Left hindlimb (tissue), 1 donor: ENCODE measurements at places on chromosomes 3 and 15.

- DNase-seq, result no peak
Observed at GRCh38 chr15:74904190-74904805, 2.4 kb downstream of the FAM219B start.

DNA sequence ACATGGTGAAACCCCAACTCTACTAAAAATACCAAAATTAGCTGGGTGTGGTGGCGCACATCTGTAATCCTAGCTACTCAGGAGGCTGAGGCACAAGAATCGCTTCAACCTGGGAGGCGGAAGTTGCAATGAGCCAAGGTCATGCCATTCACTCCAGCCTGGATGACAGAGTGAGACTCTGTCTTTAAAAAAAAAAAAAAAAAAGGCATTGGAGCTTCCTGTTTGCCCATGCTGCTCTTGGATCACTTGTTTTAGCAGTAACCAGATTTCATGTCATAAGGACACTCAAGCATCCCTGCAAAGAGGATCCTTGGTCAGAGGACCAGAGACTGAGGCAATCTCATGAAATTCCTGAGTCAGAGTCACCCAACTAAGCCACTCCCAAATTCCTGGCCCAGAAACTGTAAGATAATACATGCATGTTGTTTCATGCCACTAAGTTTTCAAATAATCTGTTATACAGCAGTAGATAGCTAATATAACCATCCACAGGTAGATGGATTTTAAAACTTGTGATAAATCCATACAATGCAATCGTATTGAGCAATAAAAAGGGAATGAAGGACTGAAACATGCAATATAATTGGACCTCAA is 82.0 kb upstream of the XXYLT1 start:
- no peak for DNase-seq

- no peak for DNase-seq
Observed at GRCh38 chr3:16770021-16770420, 114.7 kb upstream of the PLCL2 start.

DNA sequence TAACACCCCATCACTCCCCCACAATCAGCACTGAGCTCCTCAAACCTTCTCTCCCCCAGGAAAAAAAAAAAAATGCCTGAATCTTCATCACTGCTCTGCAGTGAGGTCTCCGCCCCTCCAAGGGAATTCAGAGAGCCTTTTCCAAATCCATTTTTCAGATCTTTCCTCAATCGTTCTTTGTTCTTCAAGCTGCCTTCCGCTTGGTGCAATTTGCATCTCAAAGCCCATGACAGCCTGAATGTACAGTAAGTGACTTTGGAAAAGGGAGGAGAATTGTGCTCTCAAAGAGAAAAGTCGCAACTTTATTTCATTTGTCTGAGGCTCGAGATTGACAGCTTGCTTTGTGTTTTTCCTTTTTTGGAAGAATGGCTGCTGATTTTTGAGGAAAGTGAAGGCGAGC is 75.0 kb downstream of the CORO2B start:
- peak; percentile 13 for DNase-seq

DNA sequence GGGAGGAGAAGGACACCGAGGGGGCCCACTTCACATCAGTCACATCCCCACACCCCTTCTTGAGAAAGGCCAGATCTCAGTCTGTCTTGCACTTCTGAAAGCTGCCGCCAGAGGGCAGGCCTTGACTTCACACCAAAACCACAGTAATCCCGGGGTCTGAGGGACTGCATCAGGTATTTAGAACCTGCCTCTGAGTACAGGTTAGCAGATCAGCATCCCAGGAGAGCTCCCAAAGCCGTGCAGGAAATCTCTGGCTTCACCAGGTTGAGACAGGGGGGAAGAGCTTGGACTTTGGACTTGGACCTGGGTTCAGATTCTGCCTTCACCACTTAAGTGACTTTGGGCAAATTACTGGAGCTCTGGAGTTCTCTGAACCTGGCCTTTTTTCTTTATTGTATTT is 50.3 kb downstream of the LHFPL4 start:
- DNase-seq, result peak; percentile 56

DNA sequence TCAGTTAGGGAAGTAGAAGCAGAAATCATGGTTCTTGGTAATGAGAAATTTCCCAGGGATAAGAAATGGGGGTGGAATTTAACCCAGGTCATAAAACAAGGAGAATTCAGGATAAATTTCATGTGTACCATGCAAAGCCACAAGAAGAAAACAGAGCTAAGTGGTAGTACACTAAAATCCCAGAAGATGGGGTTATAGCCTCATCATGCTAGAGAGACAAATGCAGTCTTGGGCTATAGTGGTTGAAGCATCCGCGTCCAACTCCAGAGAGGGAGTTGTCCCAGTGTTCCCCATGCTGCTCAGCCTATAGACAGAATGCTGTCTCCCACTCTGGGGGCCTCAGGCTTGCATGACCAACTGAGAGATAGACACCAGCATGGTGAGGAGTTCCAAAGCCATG is 36.2 kb upstream of the CLRN1 start:
- no peak for DNase-seq

- no peak for DNase-seq
Observed at GRCh38 chr3:3069723-3070122, 40.5 kb downstream of the IL5RA start.

GRCh38 chr3:190387578-190388213 is at the start of gene CLDN16:
Gene CLDN16, plus strand, starts transcription at chr3:190388163. Its CDS starts 167 bp downstream, at chr3:190388330.
- no peak for DNase-seq

GRCh38 chr15:91214675-91215590 is 114.9 kb downstream of the SV2B start:
- no peak for DNase-seq

GRCh38 chr15:69484837-69485236 is 32.2 kb downstream of the RPLP1 start:
- DNase-seq, result no peak

DNA sequence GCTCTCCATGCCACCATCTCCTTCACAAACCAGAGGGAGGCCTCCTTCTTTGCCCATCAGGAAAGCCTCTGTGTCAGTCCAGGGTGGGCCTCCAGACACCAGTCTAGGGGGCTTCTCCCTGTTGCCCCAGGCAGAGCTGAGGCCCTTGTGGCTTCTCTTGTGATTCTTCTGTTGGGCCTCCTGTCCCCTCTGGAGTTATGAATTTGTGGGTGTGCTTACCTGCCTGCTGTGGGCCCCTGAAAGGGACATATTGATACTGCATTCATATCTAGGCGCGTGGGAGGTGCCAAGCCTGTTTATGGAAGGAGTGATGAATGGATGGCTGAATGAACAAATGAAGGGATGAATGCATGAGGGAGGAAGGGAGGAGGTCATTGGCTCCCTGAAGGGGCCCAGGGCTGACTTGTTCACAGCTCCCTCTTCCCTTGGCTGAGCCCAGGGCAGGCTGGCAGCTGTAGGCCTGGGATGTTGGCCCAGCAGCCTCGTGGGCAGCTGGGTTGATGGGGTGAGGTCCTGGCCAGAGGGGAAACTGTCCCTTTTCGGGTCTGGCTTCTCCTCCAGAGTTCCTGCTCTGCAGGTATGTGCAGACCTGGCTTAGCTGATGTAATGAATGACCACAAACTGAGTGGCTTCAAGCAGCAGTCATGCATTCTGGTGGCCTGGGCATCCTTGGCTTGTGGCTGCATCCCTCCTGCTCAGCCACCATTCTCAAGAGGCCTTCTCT is 195.4 kb downstream of the GOLGA6L6 start:
- DNase-seq, result no peak

DNA sequence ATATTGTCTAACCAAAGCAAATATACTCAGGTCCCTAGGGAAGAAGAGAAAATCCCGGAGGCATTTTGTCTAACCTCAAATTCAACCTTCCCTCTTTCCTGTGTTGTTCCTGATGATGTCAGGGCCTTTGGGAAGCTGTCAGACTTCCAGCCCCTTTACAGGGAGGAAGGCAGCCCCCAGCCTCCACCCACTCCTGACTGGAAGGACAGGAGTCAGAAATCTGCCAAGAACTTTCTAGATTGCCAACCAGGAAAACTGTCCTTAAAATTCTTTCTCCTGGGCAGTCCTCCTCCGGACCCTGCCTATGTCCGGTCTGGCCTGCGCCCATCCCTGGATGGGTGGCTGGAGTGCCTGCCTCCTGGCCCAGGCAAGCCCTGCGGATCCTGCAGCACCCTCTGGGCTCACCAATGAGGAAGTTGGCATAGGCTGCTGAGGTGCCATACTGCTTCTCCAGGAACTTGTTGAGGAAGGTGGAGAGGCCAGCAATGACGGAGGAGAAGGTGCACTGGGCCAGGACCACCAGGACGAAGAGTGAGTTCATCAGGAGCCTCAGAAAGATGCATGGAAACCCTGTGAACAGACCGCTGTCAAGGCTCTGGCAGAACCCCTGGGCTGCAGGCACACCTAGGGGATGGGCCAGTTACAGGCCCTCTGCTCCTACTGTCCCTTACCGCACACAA is 52.6 kb upstream of the RAB6B start:
- peak; percentile 30 for DNase-seq

DNA sequence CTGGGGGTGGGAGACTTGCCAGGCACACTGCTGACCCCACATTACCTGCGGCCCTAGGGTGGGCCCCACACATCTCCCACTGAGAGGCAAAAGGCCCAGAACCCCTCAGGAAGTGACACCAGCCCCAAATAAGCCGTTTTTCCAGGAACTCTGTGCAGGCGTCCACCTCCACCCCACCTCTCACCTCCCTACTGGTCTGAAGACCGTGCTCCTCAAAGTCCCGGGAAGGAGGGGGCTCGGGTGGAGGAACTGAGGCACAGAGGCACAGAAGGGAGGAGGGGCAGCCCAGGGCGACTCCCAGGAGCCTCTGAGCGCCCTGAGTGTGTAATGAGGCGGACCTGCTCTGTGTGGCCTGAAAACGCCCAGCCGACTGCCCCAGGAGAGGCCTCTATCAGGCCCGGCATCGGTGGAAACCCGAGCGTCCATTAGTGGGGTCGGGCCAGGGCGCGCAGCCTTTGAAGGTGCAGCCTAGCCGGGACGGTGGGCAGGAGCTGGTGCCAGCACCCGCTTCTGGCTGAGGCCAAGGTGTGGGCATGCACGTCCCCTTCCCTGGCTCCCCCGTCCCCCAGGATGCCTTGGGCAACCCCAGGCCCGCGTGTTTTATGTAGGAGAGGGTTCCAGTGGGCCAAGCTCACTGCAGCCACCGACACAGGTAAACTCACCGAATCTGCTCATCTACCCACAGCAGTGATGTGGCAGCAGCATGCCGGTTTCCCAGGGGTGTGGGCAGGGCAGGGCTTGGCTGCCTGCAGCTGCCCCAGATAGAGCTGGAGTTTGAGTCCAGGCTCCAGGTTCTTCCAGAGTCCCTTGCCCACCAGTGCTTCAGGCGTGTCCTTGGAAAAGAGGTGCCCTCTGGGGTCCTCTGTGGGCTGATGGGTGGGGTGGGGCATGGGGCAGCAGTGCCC is 55.8 kb downstream of the DNAJB8 start:
- no peak for DNase-seq

- DNase-seq, result no peak
Observed at GRCh38 chr3:141986548-141987107, 110.2 kb downstream of the ATP1B3 start.

DNA sequence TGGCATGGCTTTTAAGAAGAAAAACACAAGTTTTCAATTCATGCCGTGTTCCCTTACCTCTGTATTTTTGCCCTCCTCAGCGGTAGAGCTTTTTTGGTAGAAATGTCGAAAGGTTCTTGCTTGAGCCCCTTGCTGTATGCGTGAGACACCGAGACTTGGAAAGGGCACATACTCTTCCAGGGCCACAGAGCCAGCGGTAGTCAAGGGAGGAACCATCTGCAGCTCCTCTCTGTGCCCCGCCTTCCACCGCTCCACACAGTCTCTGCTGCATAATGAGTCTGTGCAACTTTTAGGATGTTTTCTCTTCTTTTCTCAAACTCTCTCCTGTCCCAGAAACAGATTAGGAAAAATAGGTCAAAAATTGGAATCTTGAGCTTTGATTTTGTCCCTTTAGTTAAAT is 77.5 kb downstream of the LPP start:
- no peak for DNase-seq

- DNase-seq, result no peak
Observed at GRCh38 chr15:75631935-75632334, 6.4 kb upstream of the SNUPN start.

DNA sequence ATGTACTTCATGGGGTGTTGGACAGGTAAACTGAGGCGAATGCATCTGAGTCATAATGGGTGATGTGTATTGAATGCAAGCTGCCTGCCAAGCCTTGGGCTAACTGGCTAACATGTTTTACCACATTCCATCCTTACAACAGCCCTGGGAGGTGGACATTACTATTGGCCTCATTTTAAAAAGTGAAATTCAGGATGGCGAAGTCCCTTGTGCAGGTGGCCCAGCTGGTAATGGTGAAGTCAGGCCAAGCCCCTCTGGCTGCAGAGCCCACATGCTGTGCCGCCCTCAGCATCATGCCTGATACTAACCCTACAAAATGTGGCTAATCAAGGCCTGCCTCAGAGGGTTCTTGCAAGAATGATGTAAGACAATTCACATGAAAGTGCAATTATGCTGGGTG is 60.0 kb upstream of the CHD2 start:
- DNase-seq, result no peak

GRCh38 chr3:95235916-95236315 is 1173.1 kb downstream of the NSUN3 start:
- no peak for DNase-seq

DNA sequence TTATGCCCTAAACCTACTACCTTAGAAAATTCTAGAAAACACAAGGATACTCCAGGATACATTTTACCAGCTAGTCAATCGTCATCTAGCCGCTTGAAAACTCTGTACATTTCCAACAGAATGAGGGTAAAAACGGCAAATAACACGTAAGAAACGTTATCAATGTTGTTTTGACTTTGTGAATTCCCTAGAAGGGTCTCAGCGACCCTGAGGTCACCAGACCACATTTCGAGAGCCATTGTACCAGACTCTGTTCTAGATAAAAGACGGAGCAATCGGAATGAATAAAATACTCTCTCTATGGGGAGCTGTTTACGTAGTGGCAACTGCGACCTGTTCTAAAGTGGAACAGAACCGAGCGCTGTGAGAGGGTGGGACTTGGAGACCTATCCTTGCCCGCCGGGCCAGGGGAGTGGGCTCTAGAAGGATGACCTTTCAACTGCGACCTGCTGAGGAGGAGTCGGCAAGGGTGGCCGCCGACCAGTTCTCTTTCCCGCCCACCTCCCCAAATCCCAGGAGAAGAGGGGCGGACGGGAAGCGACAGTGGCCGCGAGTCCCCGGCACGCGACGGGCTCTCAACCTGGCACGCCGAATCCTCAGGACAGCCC is 778 bp upstream of the AP4E1 start:
- DNase-seq, result no peak

GRCh38 chr3:55714057-55714456 is 227.0 kb upstream of the WNT5A start:
- DNase-seq, result no peak

- no peak for DNase-seq
Observed at GRCh38 chr15:69763831-69764230, 311.2 kb downstream of the RPLP1 start.

DNA sequence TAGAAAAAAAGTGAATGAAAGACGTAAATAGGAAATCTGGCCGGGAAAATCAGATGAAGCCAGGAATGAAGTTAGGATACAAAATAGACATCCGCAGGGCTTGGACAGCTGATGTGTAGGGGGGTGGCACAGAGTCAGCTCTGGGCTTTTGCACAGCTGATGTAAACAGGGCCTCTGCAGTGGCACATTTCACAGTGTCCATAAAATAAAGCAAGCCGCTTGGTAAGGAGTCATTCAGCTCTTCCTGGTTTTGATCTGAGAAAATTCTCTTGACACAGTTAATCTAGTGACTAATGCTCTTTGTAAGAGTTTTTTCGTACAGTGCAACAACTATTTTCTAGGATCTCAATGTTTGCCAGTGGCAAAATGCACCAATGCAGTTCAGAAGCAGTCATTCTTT is 153.3 kb downstream of the USP13 start:
- no peak for DNase-seq

GRCh38 chr3:15289661-15290060 is 42.7 kb downstream of the SH3BP5 start:
- DNase-seq, result no peak

- no peak for DNase-seq
Observed at GRCh38 chr3:138336454-138336999, 6.9 kb upstream of the NME9 start.
